ENCODE measurements at places on chromosomes 13 and 19.

GRCh38 chr19:39341129-39341718, 997 bp upstream of the SAMD4B start:
- H3K36me3 ChIP-seq, result no peaks in the 10 kb centered on the region
- DNase-seq, result no peak
- H3K27me3 ChIP-seq, result no peaks in the 10 kb centered on the region
- H3K4me3 ChIP-seq, result peak overlapping the region; percentile 64
- H3K4me1 ChIP-seq, result peaks cover 10% of the 10 kb centered on the region
- peak overlapping the region; percentile 56 for H3K27ac ChIP-seq

- no peak for DNase-seq
- H3K36me3 ChIP-seq, result no peaks in the 10 kb centered on the region
- H3K27ac ChIP-seq, result no peak overlapping the region
- H3K4me3 ChIP-seq, result no peak overlapping the region
- H3K4me1 ChIP-seq, result peaks cover 2% of the 10 kb centered on the region
Observed at GRCh38 chr13:79456051-79456450, 24.9 kb upstream of the NDFIP2 start.

GRCh38 chr19:1238369-1239303, 831 bp upstream of the CBARP start:
- DNase-seq, result no peak
- peaks cover 43% of the 10 kb centered on the region for H3K4me1 ChIP-seq
- H3K27me3 ChIP-seq, result no peaks in the 10 kb centered on the region
- H3K27ac ChIP-seq, result no peak overlapping the region
- peak overlapping the region; percentile 78 for H3K4me3 ChIP-seq
- H3K36me3 ChIP-seq, result peaks cover 30% of the 10 kb centered on the region

DNA sequence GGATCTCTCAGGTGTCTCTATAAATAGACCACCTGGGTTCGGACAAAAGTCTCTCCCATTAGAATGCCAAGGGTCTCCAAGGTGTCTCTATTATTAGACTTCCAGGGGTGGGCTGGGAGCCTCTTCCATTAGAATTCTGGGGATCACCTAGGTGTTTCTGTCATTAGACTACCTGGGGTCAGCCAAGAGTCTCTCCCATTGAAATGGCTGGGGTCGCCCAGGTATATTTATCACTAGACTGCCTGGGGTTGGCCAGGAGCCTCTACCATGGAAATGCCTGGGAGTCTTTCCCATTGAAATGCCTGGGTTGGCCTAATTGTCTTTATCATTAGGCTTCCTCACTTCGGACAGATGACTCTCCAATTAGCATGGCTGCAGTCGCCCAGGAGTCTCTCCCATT, 1565.5 kb downstream of the UQCRFS1 start:
- H3K4me3 ChIP-seq, result no peak overlapping the region
- no peak for DNase-seq
- no peaks in the 10 kb centered on the region for H3K36me3 ChIP-seq

GRCh38 chr13:36261011-36261410, 36.6 kb downstream of the CCDC169 start:
- H3K4me3 ChIP-seq, result no peak overlapping the region
- H3K36me3 ChIP-seq, result no peaks in the 10 kb centered on the region
- no peak overlapping the region for H3K27ac ChIP-seq

- peaks cover 17% of the 10 kb centered on the region for H3K4me1 ChIP-seq
- H3K36me3 ChIP-seq, result no peaks in the 10 kb centered on the region
- H3K27ac ChIP-seq, result no peak overlapping the region
- H3K4me3 ChIP-seq, result no peak overlapping the region
Observed at GRCh38 chr13:44930963-44931623, 58.2 kb downstream of the NUFIP1 start.

GRCh38 chr13:26589226-26589625, 31.7 kb downstream of the WASF3 start:
- no peak for DNase-seq
- no peak overlapping the region for H3K27ac ChIP-seq
- no peaks in the 10 kb centered on the region for H3K4me1 ChIP-seq
- no peaks in the 10 kb centered on the region for H3K27me3 ChIP-seq

DNA sequence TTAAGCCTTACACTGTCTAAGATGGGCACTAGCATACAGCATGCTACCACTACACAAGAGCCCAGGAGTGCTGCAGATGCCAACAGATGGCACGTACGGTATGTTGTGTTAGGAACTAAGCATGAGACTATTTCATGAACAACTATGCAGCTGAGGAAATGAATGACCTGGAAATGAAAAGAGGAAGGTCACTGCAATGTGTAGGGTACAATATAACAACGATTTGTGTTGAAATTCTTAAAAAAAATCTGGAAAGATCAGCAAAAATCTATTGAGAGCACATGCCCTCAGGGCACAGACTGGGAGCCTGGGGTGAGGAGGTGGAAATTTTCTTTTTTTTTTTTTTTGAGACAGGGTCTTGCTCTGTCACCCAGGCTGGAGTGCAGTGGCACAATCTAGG, 14.4 kb downstream of the HAUS8 start:
- no peaks in the 10 kb centered on the region for H3K4me1 ChIP-seq
- peaks cover 29% of the 10 kb centered on the region for H3K36me3 ChIP-seq
- no peaks in the 10 kb centered on the region for H3K27me3 ChIP-seq
- no peak overlapping the region for H3K27ac ChIP-seq

DNA sequence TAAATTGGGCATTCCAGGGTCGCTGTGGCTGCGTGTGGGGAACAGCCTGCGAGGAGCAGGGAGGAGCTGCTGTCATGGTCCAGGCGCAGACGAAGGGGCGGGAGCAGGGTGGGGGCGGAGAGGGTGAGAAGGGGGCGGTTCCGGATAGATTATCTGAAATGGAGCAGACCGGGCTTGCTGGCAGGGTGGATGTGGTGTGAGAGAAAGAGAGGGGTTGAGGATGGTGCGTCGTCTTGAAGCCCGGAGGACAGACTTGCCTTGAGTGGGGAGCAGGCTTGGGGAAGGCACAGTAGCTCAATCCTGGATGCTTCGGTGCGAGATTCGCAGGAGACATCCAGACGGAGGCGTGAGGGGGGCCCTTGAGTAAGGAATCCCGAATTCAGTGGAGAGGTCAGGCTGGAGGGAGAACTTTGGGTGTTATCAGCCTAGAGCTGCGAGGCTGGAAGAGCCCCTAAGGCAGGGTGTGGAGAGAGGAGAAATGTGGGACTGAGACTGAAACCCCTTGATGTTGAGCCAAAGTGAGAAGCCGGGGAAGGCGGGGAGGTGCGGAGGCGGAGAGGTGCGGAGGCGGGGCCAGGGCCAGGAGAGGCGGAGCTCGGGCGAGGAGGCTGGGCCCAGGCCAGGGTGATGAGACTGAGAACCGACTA, 40.6 kb downstream of the DPF1 start:
- peaks cover 3% of the 10 kb centered on the region for H3K4me1 ChIP-seq
- H3K27me3 ChIP-seq, result no peaks in the 10 kb centered on the region

DNA sequence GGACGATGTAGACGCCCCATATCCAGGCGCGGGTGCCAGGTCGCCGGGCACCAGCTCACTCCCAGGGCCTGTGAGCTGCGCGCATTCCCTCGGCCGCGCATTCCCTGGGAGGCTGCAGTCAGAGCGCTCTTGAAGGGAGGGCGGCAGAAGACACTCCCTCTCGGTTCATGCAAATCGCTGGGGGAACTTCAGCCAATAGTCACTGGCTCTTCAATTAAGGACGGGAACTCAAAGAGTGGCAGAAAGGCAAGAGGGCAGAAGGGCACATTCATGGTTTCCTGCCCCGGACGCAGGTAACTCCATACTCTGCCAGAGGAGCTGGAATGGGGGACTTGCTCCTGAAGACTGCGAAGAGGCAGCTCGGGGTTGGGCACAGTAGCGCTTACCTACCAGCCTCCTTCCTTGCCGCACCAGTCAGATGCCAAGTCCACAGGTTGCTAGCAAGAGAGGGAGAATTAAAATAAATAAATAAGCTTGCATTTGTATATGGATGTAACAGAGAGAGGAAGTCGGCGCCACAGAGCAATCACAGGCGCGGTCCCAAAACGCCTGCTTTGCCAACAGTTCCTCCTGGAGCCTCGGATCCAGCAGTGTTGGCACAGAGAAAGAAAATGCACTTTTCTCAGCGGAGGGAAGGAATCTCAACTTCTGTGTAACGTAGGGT, 459 bp downstream of the PCDH20 start:
- H3K36me3 ChIP-seq, result no peaks in the 10 kb centered on the region
- H3K4me3 ChIP-seq, result peak overlapping the region; percentile 59
- peaks cover 22% of the 10 kb centered on the region for H3K27me3 ChIP-seq

- H3K27me3 ChIP-seq, result peaks cover 40% of the 10 kb centered on the region
- H3K27ac ChIP-seq, result no peak overlapping the region
Observed at GRCh38 chr13:111402441-111402840, 82.0 kb downstream of the TEX29 start.

- H3K27ac ChIP-seq, result no peak overlapping the region
- no peak overlapping the region for H3K4me3 ChIP-seq
- no peak for DNase-seq
- no peaks in the 10 kb centered on the region for H3K4me1 ChIP-seq
Observed at GRCh38 chr13:73411067-73411809, 352.4 kb downstream of the KLF5 start.

DNA sequence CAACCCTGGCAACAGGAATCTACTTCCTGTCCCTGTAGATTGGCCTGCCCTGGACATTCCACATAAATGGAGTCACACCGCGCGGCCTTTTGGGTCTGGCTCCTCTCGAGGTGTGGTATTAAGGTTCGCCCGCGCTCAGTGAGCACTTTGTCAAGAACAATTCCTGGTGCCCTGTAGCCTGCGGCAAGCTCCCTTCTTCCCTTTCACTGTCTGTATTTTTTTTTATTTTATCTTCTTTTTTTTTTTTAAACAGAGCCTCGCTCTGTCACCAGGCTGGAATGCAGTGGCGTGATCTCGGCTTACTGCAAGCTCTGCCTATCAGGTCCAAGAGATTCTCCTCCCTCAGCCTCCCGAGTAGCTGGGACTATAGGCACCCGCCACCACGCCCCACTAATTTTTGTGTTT, 28.3 kb downstream of the PEX11G start:
- peak; percentile 79 for DNase-seq
- H3K27me3 ChIP-seq, result no peaks in the 10 kb centered on the region
- H3K36me3 ChIP-seq, result peaks cover 80% of the 10 kb centered on the region
- no peak overlapping the region for H3K4me3 ChIP-seq
- H3K27ac ChIP-seq, result peak overlapping the region; percentile 87

DNA sequence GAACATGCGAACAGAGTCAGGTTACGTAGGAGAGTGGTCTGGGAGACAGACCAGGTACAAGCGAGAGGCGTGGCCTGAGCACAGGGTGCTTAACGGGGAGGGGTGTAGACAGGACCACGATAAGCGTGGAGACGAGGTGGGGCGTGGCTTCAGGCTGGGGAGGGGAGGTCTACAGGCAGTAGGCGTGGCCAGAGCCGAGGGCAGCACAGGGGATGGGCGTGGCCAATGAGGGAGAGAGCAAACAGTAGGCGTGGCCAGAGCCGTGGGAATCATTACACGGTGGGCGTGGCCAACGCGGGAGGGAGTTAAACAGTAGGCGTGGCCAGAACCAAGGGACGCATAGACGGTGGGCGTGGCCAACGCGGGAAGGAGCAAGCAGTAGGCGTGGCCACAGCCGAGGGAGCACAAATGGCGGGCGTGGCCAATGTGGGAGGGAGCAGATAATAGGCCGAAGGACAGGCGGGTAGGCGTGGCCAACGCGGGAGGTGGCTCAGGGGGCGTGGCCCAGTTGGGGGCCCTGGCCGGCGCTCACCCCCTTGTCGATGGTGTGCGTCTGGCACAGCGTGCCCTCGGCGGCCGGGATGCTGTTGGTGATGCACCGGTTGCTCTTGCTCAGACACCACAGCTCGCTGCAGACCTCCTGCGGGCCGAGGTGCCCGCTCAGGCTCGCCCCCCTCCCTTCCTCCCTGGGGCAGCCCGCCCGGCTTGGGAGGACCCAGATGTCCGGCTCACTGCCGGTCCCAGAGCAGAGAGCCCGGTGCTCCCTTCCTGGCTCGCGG, 15.2 kb upstream of the MYO1F start:
- H3K27me3 ChIP-seq, result peaks cover 17% of the 10 kb centered on the region
- peak; percentile 94 for DNase-seq
- H3K4me3 ChIP-seq, result peak overlapping the region; percentile 40
- peaks cover 16% of the 10 kb centered on the region for H3K36me3 ChIP-seq

GRCh38 chr19:40542202-40542859, 34.3 kb upstream of the SHKBP1 start:
- peaks cover 2% of the 10 kb centered on the region for H3K4me1 ChIP-seq
- H3K27me3 ChIP-seq, result peaks cover 6% of the 10 kb centered on the region
- H3K27ac ChIP-seq, result no peak overlapping the region
- no peak overlapping the region for H3K4me3 ChIP-seq
- H3K36me3 ChIP-seq, result no peaks in the 10 kb centered on the region
